GM23248 (cell line): ENCODE measurements at places on chromosomes 5 and 9. TPM values are rescaled to one million over a fixed set of nuclear protein-coding genes. Genes with fewer than 3 reads are reported as not detected.

DNA sequence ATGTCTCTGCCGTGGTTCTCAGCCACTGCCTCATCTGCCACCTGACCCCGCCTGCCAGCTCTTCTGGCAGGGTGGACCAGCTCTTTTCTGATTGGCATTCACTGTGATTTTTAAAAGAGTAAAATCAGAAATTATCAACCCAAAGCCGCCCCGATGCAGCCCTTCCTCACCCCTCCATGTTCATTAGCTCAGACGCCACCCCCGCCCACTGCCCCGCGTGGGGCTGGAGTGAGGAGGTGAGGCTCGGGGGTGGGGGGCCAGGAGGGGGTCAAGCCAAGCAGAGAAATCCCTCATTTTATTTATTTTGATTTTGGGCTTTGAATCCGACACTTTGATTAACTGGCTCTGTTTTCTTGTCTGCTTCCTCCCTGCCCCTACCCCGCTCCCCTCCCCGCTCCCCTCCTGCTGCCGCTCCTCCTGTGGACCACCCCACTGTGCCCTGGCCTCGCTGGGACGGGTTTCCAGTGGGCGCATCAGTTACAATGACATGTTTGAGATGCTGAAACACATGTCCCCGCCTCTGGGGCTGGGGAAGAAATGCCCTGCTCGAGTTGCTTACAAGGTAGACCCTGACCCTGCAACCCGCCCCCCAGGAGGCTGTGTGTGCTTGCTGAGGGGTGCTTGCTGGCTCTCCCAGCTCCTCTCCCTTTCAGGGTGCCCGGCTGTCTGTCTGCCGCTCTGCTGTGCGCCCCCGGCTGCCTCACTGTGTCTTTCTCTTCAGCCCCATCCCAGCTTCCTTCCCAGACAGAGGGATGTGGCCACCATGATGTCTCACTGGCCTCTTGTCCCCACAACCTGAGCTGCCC, 224.9 kb downstream of the CACNA1B start:
- no peak for DNase-seq

DNA sequence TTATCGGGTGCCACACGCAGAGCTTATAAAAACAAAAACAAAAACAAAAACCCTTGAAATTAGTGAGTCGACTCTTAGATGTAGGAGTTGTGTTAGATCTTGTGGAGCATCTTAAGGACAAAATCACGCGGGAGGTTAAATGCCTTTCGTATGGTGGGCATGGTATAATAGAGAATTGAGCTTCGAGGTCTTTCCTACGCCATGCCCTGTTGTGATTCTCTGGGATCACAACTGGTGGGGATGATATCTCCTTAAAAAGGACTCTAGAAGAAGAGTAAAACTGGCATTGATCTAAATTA, 773 bp upstream of the ELL2 start:
- DNase-seq, result no peak

GRCh38 chr5:141713616-141714309, 31.7 kb upstream of the ARAP3 start:
- DNase-seq, result peak; percentile 8

DNA sequence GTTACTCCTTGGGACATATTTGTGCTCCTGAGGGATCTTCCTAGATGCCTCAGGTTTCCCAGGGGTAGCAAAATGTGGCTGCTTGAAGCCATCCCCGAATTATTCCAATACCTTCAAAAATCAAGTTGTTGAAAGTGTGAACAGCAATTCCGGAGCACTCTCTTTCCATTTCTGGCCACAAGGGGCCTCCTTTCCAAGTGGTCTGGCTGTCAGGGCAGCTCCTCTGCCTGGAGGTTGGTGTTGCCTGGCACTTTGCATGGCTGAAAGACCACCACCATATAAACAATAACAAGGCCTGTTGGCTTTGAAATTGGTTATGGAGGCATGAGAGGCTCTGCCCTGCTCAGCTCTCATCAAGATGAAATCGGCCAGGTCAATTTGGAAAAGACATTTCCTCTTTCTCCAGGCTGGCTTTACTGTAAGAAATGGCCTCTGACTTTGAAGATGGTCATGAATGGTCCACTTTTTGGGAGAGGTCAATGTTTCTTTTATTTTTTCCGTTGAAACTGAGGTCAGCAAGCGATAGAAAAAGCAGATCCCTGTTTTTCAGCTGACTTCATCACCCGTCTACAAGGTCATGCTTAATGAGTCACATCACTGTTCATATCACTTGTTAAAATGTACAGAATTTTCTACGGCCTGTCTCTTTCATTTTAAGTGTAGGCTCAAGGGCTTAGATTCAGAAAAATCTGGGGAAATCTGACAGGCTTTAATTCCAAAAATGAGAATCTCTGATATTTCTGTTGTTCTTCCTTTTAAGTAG, 481.1 kb upstream of the ZNF608 start:
- peak; percentile 34 for DNase-seq

GRCh38 chr9:125486152-125486508, 220.9 kb downstream of the MAPKAP1 start:
- DNase-seq, result no peak

GRCh38 chr5:36026706-36027465, 35.7 kb upstream of the UGT3A1 start:
- DNase-seq, result no peak

- peak; percentile 18 for DNase-seq
These were observed 35.3 kb upstream of the IQGAP2 start for GRCh38 chr5:76367623-76368371.

- DNase-seq, result no peak
These were observed 103.4 kb upstream of the SPRY4 start for GRCh38 chr5:142428036-142428772.

DNA sequence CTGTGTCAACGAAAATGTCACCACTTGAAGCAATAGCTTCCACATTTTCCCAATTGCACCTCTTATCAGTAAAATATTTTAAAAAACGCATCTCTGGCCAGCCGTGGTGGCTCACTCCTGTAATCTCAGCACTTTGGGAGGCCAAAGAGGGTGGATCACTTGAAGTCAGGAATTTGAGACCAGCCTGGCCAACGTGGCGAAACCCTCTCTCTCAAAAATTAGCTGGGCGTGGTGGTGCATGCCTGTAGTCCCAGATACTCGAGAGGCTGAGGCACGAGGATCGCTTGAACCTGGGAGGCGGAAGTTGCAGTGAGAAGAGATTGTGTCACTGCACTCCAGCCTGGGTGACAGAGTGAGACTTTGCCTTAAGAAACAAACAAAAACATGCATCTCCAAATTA, 210.1 kb upstream of the CHD1 start:
- DNase-seq, result no peak

DNA sequence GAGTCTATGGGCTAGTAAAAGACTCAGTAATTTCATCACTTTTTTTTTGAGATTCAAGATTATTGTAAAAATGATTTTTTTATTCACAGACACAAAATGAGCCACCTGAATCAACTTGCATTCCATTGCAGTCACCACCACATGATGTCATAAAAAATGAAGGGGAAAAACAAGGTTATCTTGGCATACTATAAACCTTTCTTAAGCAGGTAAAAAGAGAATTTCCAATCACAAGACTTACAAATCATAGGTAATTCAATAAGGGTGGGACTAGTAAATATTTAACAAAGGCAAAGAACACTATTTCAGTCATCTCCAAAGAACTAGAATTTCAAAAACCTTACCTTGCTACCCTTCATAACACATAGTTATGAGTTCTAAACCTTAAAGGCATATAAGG, 30.7 kb downstream of the TRPM6 start:
- DNase-seq, result no peak

- no peak for DNase-seq
These were observed 23.8 kb downstream of the SH3RF2 start for GRCh38 chr5:145960166-145960565.

- no peak for DNase-seq
These were observed 23.9 kb downstream of the VCP start for GRCh38 chr9:35048511-35048910.

GRCh38 chr5:68370196-68370595, 154.6 kb downstream of the PIK3R1 start:
- no peak for DNase-seq

DNA sequence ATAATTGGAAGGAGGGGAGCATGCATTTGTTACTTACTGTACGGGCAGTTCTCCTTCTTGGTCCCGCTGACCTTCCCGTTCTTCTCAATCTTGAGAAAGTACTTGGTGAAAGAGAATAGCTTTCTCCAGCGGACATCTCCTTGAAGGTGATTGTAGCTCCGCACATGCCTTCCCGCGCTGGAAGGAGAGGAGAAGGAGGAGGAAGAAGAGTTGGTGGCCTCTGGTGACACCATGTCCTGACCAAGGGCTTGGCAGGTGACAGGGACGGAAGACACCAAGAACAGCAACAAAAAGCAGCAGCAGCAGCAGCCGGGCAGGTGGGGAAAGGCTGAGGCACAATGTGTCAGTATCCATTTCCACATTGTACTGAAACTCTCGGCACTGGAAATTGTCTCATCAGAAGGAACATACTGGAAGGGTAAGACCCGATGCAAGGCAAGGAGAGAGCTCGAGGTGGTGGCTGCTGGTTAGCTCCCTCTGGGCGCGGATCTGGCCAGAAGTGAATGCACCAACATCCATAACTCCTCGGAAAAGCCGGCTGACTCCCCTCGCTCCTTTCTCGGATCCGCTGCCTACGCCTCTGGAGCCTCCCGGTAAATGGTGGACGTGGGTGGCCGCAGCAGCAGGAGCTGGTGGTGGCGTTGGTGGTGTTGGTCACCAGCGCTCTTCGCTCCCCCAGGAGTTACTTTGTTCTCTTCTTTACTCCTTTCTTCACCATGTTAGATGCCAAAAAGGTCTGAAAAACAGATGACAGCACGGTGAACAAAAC, 715 bp downstream of the FGF10 start:
- peak; percentile 41 for DNase-seq

GRCh38 chr9:127451608-127451857, 223 bp downstream of the LRSAM1 start:
- no peak for DNase-seq

- DNase-seq, result no peak
These were observed 31.0 kb upstream of the FSD1L start for GRCh38 chr9:105416840-105417239.

- DNase-seq, result no peak
These were observed 143.9 kb upstream of the DAP start for GRCh38 chr5:10904862-10905432.

- DNase-seq, result peak; percentile 51
These were observed 11.0 kb downstream of the ABLIM3 start for GRCh38 chr5:149152317-149152746.

- DNase-seq, result no peak
These were observed 3.4 kb upstream of the F12 start for GRCh38 chr5:177412603-177413233.

DNA sequence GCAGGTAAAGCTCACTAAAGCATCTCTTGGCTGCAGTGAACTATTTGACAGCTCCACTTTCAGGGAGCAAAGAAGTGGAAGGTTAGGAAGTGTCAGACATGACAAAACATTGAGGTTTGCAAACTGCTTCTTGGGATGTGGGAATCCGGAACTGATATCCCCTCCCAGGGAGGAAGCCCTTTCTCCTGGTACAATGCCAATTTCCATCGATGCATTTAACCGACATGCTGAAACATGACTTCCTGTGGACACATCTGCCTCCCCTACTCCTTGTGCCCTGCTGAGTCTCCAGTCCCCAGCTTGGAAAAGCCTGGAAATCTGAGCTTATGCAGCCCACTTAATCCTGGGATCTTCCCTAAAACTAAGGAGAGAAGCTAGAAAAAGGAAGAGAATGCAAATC, 323.1 kb upstream of the DAP start:
- no peak for DNase-seq

DNA sequence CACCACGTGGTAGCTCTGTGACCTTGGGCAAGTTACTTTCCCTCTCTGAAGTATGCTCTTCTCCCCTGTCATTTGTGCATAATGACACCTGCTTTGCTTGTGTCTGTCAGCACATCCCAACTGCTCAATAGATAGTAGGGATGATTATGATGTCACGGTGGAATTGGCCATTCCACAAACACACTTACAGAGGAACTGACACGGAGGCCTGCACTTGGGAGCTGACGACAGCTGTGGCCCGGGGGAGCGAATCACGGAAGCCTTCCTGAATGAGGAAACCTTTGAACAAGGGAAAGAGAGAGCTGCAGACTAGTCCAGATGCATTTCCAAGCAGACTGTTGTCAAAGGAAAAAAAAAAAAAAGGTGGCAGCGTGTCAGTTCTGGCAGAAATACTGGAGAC, 21.0 kb downstream of the TLX3 start:
- DNase-seq, result no peak

- DNase-seq, result no peak
These were observed 4.0 kb downstream of the SLC35D2 start for GRCh38 chr9:96379461-96379860.

- no peak for DNase-seq
These were observed 178.1 kb downstream of the SGCD start for GRCh38 chr5:156505101-156505500.

DNA sequence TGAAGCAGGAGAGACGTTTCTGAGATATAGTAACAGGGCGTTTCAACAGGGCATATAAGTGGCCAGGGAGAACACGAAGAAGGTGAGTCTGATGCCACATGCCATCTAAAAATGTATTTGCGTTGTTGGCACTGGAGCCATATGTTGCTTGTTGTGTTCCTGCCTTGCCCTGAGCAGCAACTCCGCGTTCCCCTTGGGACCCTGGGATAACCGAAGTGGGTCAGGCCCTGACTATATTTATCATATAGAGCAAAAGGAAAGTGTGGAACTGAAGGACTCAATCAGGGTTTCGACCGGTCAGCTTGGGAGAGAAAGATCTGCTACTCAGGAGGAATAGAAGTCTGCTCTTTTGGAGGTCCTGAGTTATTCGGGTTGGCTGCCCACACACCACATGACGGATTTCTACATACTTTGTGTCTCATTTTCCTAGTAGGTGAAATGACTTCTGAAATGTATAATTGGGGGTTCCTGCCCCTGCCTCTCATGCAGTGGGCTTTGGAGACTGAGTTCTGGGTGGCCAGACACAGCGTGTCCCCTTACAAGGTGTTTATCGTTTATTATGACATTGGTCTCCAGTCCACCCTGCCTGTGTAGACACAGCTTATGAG, 3.0 kb downstream of the STC2 start:
- no peak for DNase-seq

DNA sequence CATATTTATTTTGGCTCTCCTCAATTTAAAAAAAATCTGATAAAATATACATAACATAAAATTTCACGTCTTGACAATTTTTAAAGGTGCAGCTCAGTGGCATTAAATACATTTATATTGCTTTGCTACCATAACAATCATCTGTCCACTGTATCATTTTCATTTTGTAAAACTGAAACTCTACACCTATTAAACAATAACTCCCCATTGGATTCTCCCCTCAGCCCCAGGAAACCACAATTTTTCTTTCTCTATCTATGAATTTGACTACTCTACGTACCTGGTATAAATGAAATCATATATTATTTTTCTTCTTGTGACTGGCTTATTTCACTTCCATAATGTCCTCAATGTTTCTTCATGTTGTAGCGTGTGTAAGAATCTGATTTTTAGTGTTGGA, 563.5 kb downstream of the PRR16 start:
- no peak for DNase-seq

- peak; percentile 48 for DNase-seq
These were observed 824 bp downstream of the TMEM245 start for GRCh38 chr9:109118808-109119438.

Gene KLF9
- polyA plus RNA-seq, result 2.5 and 2.6 TPM in 2 replicates

Gene RUSC2
- 31.7 and 34.0 TPM in 2 replicates for polyA plus RNA-seq

Gene CCDC180
- 0.22 and 0.29 TPM in 2 replicates for polyA plus RNA-seq

Gene DENND4C
- polyA plus RNA-seq, result 11.8 and 11.9 TPM in 2 replicates

Gene NMUR2
- polyA plus RNA-seq, result not detected in 2 replicates

Gene ADCY2
- polyA plus RNA-seq, result 0.11 TPM in 1 of 2 replicates, not detected in the other

Gene ELOVL7
- 0.28 TPM in 1 of 2 replicates, not detected in the other for polyA plus RNA-seq
